ENCODE measurements at places on chromosomes 3 and 15.

DNA sequence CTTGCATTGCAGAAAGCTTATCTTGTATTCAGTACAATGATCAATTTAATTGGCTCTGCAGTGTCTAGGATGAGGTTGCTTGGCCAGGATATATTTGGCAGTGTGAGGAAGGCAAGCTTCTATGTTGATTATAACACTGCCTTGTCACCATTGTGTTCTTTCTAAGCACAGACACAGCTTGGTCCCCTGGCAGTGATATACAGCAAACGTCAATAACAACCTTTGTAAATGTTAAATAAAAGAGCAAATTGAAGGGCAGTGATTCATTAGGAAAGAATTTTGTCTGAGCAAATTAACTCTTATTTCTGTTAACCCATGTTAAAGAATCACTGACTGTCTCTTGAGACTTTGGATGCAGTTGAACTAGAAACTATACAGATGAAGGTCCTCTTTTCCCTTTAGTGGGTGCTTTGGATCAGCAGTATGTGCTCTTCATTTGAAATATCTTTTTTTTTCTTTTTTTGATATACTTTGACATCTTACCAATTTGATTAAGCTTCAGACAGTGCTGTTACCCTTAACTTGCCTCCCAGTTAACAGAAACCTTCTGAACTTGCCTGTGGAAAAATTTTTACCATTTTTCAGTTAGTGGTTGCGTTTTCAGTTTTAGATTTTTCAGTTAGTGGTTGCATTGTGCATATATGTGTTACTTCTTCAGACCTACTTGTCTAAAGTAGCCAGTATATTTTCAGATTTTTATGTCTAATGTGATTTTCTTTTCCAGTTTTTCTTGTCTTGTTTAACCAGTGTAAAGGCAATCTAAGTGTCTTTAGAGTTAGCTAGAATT, 199.8 kb downstream of the TCF12 start:
- DNase-seq = no peak

- no peak for DNase-seq
These were observed 30.6 kb downstream of the FAM240A start for GRCh38 chr3:46642971-46643370.

DNA sequence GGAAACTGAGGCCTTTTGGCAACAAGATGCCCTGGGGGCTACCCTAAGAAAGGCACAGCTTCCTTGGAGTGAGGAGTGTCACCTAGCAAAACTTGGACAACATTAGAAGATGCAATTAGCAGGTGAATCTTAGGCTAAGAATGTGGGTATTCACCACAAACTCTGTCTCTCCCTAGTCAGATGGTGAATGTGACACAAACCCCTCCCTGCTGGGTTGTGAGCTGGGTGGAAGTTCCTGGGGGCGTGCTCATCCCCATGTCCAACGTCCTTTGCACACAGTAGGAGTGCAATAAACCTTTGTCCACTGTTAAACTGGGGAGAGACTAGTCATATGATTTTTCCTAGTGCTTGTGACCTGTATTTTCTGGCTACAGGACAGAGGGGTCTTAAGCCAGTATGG, 67.1 kb upstream of the SH3GL3 start:
- no peak for DNase-seq

DNA sequence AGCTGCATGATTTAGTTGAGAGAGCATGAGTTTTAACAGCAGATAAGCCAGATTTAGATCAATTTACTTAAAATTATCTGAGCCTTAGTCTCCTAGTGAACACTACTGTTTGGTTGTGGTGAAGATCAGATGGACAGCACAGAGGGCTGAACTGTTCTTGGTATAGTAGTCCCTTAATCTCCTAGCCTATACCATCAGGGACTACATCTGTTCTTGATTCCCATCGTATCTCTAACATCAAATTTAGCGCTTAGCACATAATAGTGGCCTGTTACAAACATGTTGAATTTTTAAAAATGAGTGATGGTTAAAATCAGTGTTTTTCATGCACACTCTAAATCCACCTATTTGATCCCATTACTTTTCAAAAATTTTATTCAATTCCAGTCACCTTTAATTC, 507.7 kb downstream of the GRM7 start:
- DNase-seq = no peak

- no peak for DNase-seq
These were observed 297.7 kb upstream of the NR2E3 start for GRCh38 chr15:71512682-71513006.

- DNase-seq = no peak
These were observed 443.0 kb upstream of the ADAMTS9 start for GRCh38 chr3:65130782-65131181.

GRCh38 chr3:88117683-88118082, 32.1 kb upstream of the C3orf38 start:
- no peak for DNase-seq

GRCh38 chr3:186221760-186222378, 113.0 kb upstream of the ETV5 start:
- DNase-seq = no peak

DNA sequence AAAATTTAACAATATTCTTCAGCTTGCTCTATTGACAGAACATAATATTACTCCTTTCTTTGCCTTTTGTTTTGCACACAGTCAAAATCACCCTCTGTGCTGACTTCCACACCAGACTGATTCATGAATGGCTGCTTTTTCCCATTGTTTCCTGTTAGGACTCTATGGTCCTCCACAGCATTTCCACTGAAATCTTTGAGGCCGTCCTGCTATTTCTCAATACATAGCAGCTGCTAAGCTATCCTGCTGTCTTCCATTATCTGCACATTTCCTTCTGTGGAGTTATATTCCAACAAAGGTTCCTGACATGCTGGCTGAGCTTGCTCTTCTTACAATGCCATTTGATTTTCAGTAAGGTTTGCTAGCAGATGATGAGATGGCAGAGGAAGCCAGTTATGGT, 153.3 kb downstream of the EPHA3 start:
- no peak for DNase-seq

- no peak for DNase-seq
These were observed 196.5 kb upstream of the ZPLD1 start for GRCh38 chr3:102238362-102238761.

GRCh38 chr3:138426211-138426610, 8.2 kb upstream of the ESYT3 start:
- no peak for DNase-seq

- no peak for DNase-seq
These were observed 82.3 kb downstream of the ST6GAL1 start for GRCh38 chr3:187012609-187013051.

GRCh38 chr15:52657338-52657737, 21.9 kb downstream of the ATOSA start:
- DNase-seq = peak; percentile 74

DNA sequence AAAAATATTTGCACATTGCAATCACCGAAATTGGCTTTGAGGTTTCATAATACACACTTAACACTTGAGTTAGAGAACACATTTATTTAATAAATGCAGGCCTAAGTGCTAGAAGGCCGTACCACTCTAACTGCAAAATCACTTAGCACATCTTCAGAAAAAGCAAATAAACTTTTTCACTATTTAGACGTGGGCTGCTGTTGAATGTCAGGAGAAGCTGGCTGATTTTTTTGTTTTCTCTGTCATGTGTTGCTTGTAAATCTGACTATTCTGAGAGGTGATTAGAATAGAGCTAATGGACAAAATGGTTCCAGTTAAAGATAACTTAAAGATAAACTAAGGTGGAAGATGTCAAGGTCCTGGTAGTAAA, 265.1 kb downstream of the FOXP1 start:
- no peak for DNase-seq

GRCh38 chr3:156976933-156977332, 150.8 kb downstream of the LEKR1 start:
- no peak for DNase-seq

- peak; percentile 26 for DNase-seq
These were observed 590.8 kb downstream of the FOXP1 start for GRCh38 chr3:70992562-70993204.

DNA sequence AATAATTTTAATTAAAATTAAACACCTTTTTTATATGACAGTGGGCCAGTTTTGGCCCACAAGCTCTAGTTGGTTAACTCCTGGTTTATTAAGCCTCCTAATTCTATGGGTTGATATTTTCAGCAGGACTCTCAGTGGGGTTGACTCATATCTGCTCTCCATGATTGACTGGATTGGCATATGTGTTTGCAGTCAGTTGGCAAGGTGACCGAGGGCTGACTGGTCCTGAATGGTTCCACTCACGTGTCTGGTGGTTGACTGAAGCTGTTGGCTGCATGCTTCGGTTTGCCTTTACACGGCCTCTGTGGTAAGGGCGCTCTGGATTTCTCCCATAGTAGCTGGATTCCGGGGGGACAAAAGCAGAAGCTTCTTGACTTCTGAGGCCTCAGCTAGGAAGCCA, 65.3 kb upstream of the ZNF280D start:
- DNase-seq = no peak

- no peak for DNase-seq
These were observed 29.1 kb downstream of the LIPC start for GRCh38 chr15:58460872-58461271.

DNA sequence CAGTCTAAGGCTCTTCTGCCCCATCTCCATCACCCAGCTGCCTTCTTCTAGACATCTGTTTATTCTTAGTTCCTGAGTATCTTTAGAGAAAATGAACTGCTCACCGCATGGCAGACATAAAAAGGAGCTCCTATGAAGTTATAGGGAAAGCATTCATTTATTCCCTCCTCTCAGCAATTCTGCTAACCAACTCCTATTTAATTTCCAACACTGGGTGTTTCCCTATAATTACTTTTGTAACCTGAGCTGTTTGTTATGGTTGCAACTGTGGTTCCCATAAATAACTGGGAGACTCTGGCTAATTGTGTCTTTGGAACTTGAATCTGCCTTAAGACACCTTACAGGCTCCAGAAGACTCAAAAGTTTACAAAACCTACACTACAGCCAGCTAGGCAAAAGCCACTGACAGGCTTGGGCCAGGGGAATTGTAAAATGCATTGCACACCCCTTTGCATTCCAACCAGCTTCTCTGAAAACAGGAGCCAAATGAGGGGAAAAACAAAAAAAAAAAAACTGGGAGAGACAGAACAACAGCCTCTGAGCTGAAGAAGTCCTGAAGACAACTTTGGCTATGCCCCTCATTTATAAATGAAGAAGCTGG, 231.5 kb upstream of the FEZF2 start:
- DNase-seq = no peak

- no peak for DNase-seq
These were observed 7.7 kb downstream of the SLCO3A1 start for GRCh38 chr15:91861223-91861622.

DNA sequence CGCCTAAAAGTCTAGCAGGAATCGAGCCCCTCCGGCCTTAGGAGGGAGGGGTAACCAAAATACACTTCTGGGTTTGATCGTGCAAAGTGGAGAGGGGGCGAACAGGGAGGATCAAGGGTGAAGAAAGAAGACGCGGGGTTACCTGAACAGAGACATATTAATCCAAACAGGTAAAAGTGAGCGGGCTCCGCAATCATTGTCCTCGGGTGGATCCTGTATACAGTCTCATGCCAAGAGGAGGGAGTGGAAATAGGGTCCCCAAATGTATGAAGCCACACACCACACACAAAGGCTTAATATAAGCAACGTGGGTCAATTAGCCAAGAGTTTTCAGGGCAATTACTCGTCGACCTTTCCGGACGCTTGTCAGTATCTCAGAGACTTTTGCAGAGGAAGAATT, 749.5 kb downstream of the ROBO1 start:
- no peak for DNase-seq

DNA sequence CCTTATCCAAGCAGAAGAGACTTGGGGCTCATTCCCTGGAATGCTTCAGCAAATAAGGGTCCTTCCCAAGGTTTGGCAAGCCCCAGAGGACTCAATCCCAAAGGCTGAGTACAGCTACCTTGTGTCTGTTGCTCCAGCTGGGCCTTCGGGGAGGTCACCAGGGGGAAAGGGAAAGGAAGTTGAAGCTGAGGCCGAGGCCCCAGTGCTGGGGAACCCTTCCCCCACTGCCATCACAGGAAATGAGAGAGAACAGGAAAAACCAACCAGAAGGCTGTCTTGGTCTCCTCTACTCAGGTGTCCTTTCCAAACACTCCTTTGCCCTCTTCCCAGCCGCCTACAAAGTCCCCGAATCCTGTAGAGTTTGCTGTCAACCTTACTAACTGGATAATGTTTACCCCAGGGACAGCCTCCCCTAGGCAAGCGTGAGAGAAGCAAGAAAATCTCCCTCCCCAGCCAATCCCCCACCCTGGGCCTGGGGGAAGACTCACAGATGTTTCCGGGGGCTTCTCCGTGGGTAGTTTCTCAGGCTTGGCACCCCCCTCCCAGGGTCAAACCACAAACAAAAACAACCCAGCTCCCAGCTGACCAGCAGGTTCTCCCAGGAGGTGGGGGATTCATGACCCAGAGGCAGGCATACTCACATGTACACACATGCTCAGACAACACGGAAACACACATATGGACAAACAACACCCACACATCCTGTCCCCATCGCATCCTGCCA, 5.5 kb downstream of the CSRNP1 start:
- no peak for DNase-seq

DNA sequence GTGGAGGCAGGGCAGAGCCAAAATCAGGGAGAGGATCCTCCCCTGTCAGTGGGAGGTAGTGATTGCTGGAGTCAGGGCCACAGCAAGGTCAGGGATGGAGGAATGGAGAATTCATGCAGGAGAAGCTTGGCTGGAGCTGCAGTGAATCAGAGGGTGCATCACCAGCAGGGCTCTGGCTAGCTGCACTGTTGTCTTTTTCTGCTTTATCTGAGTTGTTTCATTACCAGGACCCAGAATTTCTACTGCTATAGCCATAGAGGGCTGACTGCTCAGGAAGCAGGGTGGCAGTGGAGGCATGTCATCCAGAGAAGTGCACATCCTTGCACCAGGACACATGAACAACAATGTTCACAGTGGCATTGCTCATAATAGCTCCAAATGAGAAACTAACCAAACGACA, 113.5 kb upstream of the GALNT15 start:
- peak; percentile 86 for DNase-seq

GRCh38 chr3:35071772-35072171, 567.6 kb upstream of the ARPP21 start:
- no peak for DNase-seq

GRCh38 chr3:22371607-22372291, 620.7 kb upstream of the ZNF385D start:
- DNase-seq = no peak

GRCh38 chr15:86735247-86736040, 655.8 kb downstream of the AGBL1 start:
- no peak for DNase-seq

- DNase-seq = no peak
These were observed 20.1 kb downstream of the SLC6A20 start for GRCh38 chr3:45776301-45776595.
